ENCODE measurements at places on chromosomes 12 and 14. TPM values are rescaled to one million over a fixed set of nuclear protein-coding genes. Genes with fewer than 3 reads are reported as not detected.

Gene CFL2
- total RNA-seq, result 38.6 TPM

Gene ADCY4
- 1.8 TPM for total RNA-seq

Gene PSMD9
- total RNA-seq, result 107 TPM

Gene CCDC88C
- total RNA-seq, result 1.8 TPM

All from cardiac atrium fibroblast (primary cell).